Islet precursor cell (in vitro differentiated cells): ENCODE measurements at places on chromosomes 2 and 18.

DNA sequence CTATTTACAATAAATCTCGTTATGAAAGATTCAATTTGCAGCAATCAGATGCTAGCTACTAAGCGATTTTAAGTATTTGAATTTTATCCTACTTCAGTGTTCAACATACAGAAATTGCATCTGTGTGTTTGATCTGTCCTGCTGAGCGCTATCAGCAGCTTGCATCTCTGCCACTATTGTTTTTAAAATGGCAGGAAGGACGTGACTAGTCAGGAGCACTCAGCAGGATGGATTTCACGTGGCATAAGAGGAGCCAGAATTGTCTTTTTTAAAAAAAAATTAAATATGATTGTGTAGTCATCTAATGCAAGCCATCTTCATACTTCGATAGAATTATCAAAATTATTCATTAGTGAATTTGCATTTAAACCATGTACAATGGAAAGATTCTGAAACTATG lies 2.8 kb upstream of the KLHL14 start:
- no peak for DNase-seq

- no peak for DNase-seq
Observed at GRCh38 chr18:56245866-56246580, 392.4 kb downstream of the TXNL1 start.

GRCh38 chr2:37489041-37489456 lies 144.6 kb downstream of the QPCT start:
- DNase-seq, result no peak

- DNase-seq, result peak; percentile 92
Observed at GRCh38 chr2:49914281-49914680, 760.0 kb upstream of the FSHR start.

- DNase-seq, result no peak
Observed at GRCh38 chr2:30978044-30978443, 160.2 kb downstream of the GALNT14 start.

GRCh38 chr2:211463397-211463796 lies 907.0 kb downstream of the CPS1 start:
- DNase-seq, result no peak
